ENCODE measurements at places on chromosomes 16 and 17.
A peak's percentile ranks its signal among the peaks of the same experiment; 100 is the strongest.

GRCh38 chr16:9438991-9439390 lies 347.5 kb downstream of the HAPSTR1 start:
- no peak for DNase-seq
- H3K27ac ChIP-seq = no peak overlapping the region
- no peaks in the 10 kb centered on the region for H3K4me1 ChIP-seq
- no peaks in the 10 kb centered on the region for H3K36me3 ChIP-seq

GRCh38 chr17:3474212-3474611 lies 1.6 kb upstream of the ASPA start:
- no peak for DNase-seq
- H3K27me3 ChIP-seq = peaks cover 8% of the 10 kb centered on the region
- H3K4me3 ChIP-seq = no peak overlapping the region
- no peak overlapping the region for H3K27ac ChIP-seq
- no peaks in the 10 kb centered on the region for H3K4me1 ChIP-seq

GRCh38 chr16:22356930-22357634 lies 17.3 kb downstream of the CDR2 start:
- peak overlapping the region; percentile 37 for H3K27ac ChIP-seq
- H3K4me1 ChIP-seq = peaks cover 21% of the 10 kb centered on the region
- H3K4me3 ChIP-seq = no peak overlapping the region

- H3K4me3 ChIP-seq = no peak overlapping the region
- no peak overlapping the region for H3K27ac ChIP-seq
- H3K4me1 ChIP-seq = peaks cover 4% of the 10 kb centered on the region
- H3K27me3 ChIP-seq = peaks cover 27% of the 10 kb centered on the region
- no peaks in the 10 kb centered on the region for H3K36me3 ChIP-seq
These were observed 6.5 kb downstream of the SCGB1C2 start for GRCh38 chr17:143785-144281.

- H3K36me3 ChIP-seq = peaks cover 10% of the 10 kb centered on the region
- H3K27me3 ChIP-seq = no peaks in the 10 kb centered on the region
- H3K4me1 ChIP-seq = peaks cover 26% of the 10 kb centered on the region
- peak overlapping the region; percentile 92 for H3K27ac ChIP-seq
- H3K4me3 ChIP-seq = peak overlapping the region; percentile 74
These were observed 62.9 kb downstream of the SMURF2 start for GRCh38 chr17:64599187-64599676.

- peak; percentile 15 for DNase-seq
- H3K27ac ChIP-seq = no peak overlapping the region
- peaks cover 17% of the 10 kb centered on the region for H3K36me3 ChIP-seq
- no peaks in the 10 kb centered on the region for H3K27me3 ChIP-seq
- H3K4me3 ChIP-seq = peak overlapping the region; percentile 88
- H3K4me1 ChIP-seq = peaks cover 51% of the 10 kb centered on the region
These were observed 716 bp downstream of the TK1 start for GRCh38 chr17:78185981-78186691.

DNA sequence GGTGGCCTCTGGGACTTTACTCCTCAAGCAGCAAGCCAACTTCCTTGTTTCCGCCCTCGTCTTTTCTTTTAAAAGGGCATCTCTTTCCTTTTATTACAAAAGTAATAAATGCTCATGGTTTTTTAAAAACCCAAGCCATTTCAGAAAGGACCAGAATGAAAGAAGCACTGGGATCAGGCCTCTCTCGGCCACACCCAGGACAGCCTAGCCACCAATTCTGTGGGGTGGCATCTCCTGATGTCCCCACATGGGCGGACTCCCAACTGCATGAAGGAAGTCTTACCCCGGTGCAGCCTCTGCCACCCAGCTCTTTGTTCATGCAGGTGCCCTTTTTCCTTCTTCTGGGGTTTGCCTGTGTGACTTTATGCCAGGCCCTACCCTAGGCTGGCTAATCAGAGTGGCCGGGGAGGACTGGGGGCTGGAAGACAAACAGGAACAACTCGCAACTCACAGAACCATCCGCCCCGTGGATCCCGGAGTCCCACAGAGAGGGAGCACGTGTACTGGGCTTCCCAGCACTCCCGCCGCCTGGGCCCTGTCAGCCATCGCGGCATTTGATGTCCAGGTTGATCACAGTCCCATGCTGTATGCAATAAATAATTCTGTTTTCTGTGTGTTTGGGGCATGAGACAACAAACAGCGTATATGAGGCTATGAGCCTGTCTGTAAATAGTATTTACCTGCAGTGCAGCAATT lies 2.6 kb upstream of the RASD1 start:
- H3K4me3 ChIP-seq = no peak overlapping the region
- peaks cover 18% of the 10 kb centered on the region for H3K27me3 ChIP-seq
- peaks cover 22% of the 10 kb centered on the region for H3K4me1 ChIP-seq
- H3K27ac ChIP-seq = no peak overlapping the region
- H3K36me3 ChIP-seq = no peaks in the 10 kb centered on the region

DNA sequence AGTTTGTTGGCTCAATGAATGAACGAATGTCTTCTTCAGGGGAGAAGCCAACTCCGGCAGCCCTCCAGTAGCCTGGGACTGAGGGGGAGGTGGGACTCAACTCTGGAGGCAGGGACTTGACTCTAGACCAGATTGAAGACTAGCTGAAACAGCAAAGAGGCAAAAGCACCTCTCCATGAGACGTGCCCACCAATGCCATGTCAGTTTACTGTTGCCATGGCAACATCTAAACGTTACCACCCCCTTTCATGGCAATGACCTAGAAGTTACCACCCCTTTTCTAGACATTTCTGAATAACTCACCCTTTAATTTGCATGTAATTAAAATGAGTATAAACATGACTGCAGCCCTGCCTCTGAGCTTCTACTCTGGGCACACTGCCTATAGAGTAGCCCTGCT lies 91.8 kb downstream of the ASIC2 start:
- H3K36me3 ChIP-seq = no peaks in the 10 kb centered on the region
- H3K4me1 ChIP-seq = no peaks in the 10 kb centered on the region
- peaks cover 5% of the 10 kb centered on the region for H3K27me3 ChIP-seq
- no peak overlapping the region for H3K4me3 ChIP-seq
- no peak for DNase-seq

DNA sequence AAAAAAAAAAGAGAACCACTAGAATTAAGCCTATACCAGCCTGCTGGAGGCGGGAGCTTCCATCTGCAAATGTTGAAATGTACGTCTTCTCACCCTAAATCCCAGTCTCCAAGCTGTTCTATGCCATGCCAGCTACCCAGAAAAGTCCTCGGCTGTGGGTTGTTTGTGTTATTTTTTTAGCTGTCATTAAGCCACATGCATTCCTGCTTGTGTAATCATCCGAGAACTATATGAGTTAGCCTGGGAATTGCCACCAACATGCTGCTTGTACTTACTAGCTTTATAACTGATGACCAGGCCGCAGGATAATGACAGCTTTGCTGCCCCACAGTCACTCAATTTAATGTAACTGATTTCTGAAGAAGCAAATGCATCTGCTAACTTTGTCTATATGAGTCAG lies 313.9 kb upstream of the SALL1 start:
- no peak for DNase-seq
- H3K27me3 ChIP-seq = no peaks in the 10 kb centered on the region
- no peak overlapping the region for H3K4me3 ChIP-seq
- H3K27ac ChIP-seq = no peak overlapping the region
- H3K36me3 ChIP-seq = no peaks in the 10 kb centered on the region

GRCh38 chr16:62035115-62036092 lies 834 bp downstream of the CDH8 start:
- H3K27ac ChIP-seq = no peak overlapping the region
- H3K36me3 ChIP-seq = no peaks in the 10 kb centered on the region
- H3K4me1 ChIP-seq = no peaks in the 10 kb centered on the region
- peaks cover 57% of the 10 kb centered on the region for H3K27me3 ChIP-seq

- H3K4me1 ChIP-seq = no peaks in the 10 kb centered on the region
- H3K4me3 ChIP-seq = no peak overlapping the region
- no peaks in the 10 kb centered on the region for H3K36me3 ChIP-seq
These were observed 570.5 kb downstream of the WWOX start for GRCh38 chr16:78669994-78670393.

GRCh38 chr17:78414178-78415162 lies 36.0 kb downstream of the PGS1 start:
- H3K27ac ChIP-seq = peak overlapping the region; percentile 37
- peaks cover 31% of the 10 kb centered on the region for H3K36me3 ChIP-seq
- no peak for DNase-seq
- H3K4me3 ChIP-seq = no peak overlapping the region

DNA sequence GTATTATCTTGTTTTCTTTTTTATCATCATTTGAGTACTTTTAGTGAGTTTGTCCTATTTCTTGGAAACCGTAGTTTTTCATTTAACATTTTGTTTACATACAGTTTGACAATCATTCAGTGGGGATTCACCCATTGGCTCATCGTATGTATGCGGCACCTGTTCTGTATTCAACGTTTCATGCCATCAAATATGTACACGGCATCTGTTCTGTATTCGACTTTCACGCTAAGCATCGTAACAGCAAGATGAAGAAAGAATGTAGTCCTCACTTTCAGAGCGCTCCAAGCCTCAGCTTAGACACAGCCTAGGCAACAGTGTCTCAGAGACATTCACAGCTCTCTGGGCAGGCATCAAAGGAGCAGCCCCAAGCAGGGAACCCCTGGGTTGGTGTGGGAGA lies 177.2 kb upstream of the CHMP6 start:
- no peak overlapping the region for H3K27ac ChIP-seq
- H3K4me1 ChIP-seq = peaks cover 21% of the 10 kb centered on the region
- no peaks in the 10 kb centered on the region for H3K27me3 ChIP-seq
